Hair follicular keratinocyte (primary cell): ENCODE measurements at places on chromosomes 6 and 20. TPM values are rescaled to one million over a fixed set of nuclear protein-coding genes. Genes with fewer than 3 reads are reported as not detected.

The VWA7 gene
- 0.19 and 0.86 TPM in 2 replicates for total RNA-seq

The SLC22A16 gene
- total RNA-seq: not detected in 2 replicates

The SLC35B3 gene
- 8.7 and 10.7 TPM in 2 replicates for total RNA-seq

The TTK gene
- 25.9 and 28.8 TPM in 2 replicates for total RNA-seq

The REM1 gene
- total RNA-seq: not detected in 2 replicates

The VEGFA gene
- 89.3 and 185 TPM in 2 replicates for total RNA-seq

The DSP gene
- total RNA-seq: 168 and 255 TPM in 2 replicates

The GUCA1A gene
- 0.11 and 0.16 TPM in 2 replicates for total RNA-seq

The EMILIN3 gene
- 0.04 TPM in 1 of 2 replicates, not detected in the other for total RNA-seq

The ADGB gene
- not detected in 2 replicates for total RNA-seq

The TP53TG5 gene
- total RNA-seq: not detected in 2 replicates

The IL17F gene
- total RNA-seq: not detected in 2 replicates

The ABHD16B gene
- not detected in 2 replicates for total RNA-seq

The DCDC2 gene
- total RNA-seq: not detected in 2 replicates

The SLC17A9 gene
- total RNA-seq: 0.08 and 0.34 TPM in 2 replicates

The SIRPB2 gene
- 0.15 TPM in 1 of 2 replicates, not detected in the other for total RNA-seq

The FAM209B gene
- not detected in 2 replicates for total RNA-seq

The CGA gene
- not detected in 2 replicates for total RNA-seq

The MUC22 gene
- total RNA-seq: not detected in 2 replicates

The RIN2 gene
- total RNA-seq: 47.8 and 61.5 TPM in 2 replicates

The SLC12A5 gene
- 0.23 and 0.76 TPM in 2 replicates for total RNA-seq

The UBD gene
- total RNA-seq: not detected in 2 replicates

The TP53RK gene
- total RNA-seq: 16.2 and 19.1 TPM in 2 replicates

The TFAP2C gene
- 7.3 and 13.3 TPM in 2 replicates for total RNA-seq

The BNIP5 gene
- total RNA-seq: not detected in 2 replicates

The TSPYL4 gene
- 3.9 and 4.1 TPM in 2 replicates for total RNA-seq

The BCAS1 gene
- total RNA-seq: not detected in 2 replicates

The LGSN gene
- total RNA-seq: not detected in 2 replicates

The SAMD10 gene
- total RNA-seq: 1.8 and 3.0 TPM in 2 replicates

The KCNS1 gene
- total RNA-seq: 0.91 and 1.7 TPM in 2 replicates

The CST7 gene
- not detected in 2 replicates for total RNA-seq

The VGLL2 gene
- not detected in 2 replicates for total RNA-seq

The RFX6 gene
- total RNA-seq: not detected in 2 replicates

The RBPJL gene
- not detected in 2 replicates for total RNA-seq

The GDAP1L1 gene
- not detected in 2 replicates for total RNA-seq

The CLPSL2 gene
- total RNA-seq: not detected in 2 replicates

The GPX6 gene
- not detected in 2 replicates for total RNA-seq

The CRISP3 gene
- not detected in 2 replicates for total RNA-seq

The ARID1B gene
- total RNA-seq: 12.8 and 14.5 TPM in 2 replicates
